ENCODE measurements at places on chromosomes 7 and 10.

GRCh38 chr7:51315393-51316261, 982 bp downstream of the COBL start:
- DNase-seq = no peak

- DNase-seq = no peak
Observed at GRCh38 chr10:113709221-113709838, 29.6 kb downstream of the CASP7 start.

DNA sequence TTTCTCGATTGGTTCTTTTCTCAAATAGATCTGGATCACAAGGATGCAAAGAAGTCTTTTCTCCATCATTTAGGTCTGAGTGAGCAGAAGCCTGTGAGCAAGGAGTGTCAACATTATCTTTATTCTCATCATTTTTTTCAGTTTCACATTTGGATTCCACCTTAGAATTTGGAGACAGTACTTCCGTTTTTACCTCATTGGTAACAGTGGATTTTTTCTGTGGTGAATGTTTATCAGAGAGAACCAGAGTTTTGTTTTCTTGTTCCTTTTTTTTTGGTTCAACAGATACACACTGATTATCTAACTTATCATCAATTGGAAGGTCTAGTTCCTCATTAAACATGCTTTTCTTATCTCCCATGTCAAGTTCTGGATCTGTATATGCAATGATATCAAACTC, 151.3 kb downstream of the GALNT11 start:
- DNase-seq = no peak

DNA sequence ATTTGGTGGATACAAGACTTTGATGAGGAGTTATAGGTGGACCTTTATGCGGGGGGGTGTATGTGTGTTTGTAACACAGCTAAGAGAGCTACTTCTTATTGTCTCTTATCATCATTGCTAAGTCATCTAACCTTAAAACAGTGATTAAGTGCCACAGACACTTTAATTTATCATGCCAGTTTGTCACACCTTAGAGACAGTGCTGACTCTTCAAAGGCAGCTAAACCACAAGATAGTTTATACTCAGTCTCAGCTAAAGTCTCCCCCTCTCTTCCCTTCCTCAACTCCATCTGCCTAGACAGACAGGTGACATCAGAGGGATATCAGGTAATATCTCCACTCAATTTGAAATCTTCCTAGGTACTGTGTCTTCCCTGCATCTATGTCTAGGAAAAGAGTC, 42.2 kb downstream of the MYPN start:
- DNase-seq = no peak

DNA sequence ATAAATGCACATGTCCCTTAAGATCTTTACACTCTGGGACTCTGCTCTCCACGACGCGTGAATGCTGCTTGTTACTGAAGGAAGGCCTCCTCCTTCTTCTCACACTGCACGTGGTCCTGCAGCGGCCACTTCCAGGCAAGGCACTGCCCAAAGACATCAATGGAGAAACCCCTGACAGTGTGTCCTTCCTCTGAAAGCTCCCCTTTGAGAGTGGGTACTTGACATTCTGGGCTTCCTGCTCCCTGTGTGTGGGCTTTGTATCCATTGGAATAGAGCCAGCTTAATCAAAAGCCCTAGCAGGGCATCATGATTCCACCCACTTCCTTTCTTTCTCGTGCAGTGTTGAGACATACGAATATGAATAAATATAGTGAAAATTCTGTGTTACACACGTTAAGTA, 69.7 kb upstream of the STK17A start:
- DNase-seq = no peak

- DNase-seq = no peak
Observed at GRCh38 chr7:137717045-137717444, 129.7 kb downstream of the DGKI start.

GRCh38 chr7:65239324-65239706, 134.3 kb upstream of the ZNF92 start:
- no peak for DNase-seq

- no peak for DNase-seq
Observed at GRCh38 chr10:11870461-11870780, 47.3 kb downstream of the PROSER2 start.

DNA sequence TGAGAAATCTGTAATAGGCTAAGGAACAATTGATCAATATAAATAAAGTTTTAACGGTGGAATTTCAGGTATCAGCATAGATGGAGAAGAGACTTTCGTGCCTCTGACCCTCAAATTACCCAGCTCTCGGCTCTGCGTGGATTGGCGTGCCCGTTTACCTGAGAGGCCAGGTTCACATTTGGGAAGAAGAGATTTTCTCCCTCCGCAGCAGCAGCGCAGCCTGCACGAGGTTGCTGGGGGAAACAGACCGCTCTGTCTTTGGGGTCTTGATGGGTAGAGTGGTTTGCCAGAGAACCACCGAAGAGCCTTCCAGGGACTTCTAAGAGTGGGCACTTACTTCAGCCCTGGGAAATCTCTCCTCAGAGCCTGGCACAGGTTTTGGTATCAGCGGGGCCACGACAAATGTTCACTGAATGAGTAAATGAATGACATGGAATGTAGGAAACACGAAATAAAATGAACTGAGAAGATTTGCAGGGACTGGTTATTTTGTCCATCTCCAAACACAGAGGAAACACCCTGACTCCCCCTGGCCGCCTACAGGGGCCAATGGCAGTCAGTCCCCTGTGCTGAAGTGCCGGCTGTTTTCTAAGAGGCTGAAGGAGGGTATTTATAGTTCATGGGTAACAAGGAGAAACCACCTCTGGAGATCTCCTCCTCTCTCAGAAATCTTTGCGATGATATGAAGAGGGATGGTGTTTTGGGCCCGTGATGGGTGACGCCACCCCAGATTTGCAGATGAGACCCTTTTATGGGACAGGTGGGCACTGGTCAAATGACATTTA, 338.5 kb downstream of the ADARB2 start:
- DNase-seq = no peak

- no peak for DNase-seq
Observed at GRCh38 chr7:103031781-103032180, 42.8 kb downstream of the FBXL13 start.

DNA sequence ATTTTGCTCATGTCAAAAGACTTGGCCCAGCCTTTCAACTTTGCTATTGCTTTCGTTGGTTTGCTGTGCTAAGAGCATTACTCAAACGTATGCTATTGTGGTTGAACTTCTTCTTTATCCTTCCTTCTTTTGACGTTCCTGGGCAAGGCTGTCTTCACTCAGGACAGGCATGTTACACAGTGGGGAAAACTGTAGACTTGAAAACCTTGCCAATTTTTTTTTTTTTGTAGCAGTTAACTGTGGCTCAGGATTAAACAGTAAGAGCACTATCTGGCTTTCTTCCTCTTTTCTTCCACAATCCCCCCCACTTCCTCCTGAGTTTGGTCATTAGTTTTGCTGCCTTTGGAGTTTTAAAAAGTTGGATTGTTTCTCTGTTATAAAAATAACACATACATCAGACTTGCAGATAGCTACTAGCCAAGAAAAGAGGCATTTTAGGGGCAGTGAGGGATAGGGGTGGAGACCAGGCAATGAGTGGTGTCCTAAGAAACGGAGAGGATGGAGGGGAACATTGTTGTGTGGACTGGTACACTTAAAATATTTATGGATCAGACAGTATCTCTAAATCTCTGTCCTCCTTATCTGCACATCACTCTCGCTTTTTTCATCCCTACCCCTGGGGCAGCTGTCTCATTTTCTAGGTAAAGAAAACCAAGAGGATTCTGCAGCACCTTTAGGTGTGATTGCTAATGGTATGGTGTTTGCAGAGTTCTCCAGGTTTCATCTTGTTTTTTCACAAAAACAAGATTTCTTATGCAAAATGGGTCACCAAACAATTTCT, 181.7 kb downstream of the LRMDA start:
- no peak for DNase-seq

DNA sequence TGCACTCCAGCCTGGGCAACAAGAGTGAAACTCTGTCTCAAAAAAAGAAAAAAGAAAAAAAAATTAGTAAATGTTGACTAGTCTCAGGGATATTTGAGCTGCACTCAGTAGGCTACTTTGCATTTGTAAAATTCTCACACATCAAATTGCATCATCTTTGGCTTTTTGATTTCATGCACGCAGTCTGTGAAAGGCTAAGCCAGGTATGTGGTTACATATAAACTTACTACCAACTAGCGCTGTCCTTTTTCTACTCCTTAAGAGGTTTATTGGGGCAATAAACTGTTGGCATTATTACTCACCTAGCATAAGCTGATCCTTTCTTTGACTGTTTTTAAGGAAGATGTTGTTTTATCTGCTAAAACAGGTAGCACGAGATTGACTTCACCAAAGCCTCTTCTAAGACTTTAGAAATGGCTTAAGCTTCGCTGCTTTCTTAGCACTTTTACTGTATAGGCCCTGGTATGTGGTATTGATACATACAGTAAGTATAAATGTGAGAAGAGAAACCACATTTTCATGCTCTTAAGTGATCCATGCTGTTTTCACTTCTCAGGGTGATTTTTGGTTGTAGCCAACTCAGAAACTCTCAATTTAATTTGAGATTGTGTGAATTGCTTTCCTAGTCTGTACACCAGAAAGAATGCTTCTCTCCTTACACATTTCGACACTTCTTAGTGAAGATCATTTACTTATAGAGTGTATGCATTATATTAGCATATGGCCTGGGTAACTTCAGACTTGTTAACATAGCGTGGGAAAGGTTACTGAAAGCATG, 323.9 kb downstream of the AUTS2 start:
- DNase-seq = no peak

- no peak for DNase-seq
Observed at GRCh38 chr7:82317760-82318159, 125.8 kb downstream of the CACNA2D1 start.

DNA sequence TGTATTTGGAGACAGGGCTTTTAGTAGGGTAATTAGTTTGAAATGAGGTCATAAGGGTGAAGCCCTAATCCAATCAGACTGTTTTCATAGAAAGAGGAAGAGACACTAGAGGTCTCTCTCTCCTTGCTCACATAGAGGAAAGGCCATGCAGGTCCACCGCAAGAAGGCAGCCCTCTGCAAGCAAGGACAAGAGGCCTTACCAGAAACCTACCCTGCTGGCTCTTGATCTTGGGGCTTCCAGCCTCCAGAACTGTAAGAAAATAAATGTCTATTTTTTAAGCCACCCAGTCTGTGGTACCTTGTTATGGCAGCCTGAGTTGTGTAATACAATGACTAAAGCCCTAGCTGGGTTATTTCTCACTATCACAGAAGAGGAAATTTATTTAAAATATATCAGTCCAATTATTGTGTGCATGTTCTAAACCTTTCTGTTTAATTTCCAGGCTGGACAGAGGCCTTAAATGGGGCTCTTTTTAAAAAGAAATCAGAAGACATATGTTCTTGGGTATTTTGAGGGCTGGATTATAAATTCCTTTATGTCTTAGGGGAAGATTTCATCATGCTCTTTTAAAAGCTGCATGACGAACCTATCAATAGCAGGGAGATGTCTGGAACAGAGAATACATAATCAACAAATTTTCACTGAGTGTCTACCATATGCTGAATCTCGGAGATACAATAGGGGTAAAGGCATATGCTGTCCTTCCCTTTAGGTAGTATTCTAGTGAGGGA, 12.9 kb upstream of the TMEM26 start:
- DNase-seq = no peak

DNA sequence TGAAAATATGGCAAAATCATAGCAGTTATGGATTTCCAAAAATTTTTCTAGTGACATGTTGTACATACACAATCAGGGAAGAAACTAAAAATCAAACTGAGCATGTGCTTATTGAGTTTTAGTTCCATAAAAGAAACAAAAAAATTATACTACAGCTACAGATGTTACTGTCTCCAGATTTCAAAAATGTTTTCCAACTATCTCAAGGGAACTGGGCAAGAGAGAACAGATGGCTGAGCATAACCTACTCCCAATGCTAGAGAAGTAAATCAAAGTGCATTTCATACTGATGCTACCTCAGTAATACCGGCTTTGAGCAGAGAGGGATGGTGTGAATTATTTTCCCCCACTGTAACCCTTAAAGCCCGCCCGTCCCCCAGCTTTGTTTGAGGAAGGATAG, 40.7 kb upstream of the KMT2C start:
- no peak for DNase-seq

DNA sequence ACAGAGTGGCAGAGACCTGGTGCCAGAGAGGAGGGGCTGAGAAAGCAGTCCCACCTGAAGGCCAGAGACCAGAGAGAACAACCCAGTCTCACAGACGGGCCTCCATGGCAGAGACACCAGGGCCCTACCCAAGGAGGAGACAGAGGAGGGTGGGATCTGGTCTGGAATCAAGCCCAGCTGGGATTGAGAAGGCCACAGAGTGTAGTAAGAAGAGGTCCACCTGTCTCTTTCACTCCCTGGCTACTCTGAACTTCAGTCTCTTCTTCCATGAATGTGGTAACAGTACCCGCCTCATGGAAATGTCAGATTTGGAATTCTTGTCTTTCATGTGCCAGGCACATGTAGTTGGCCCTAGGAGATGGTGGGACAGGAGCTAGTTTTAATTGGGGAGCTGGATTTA, 55.6 kb downstream of the CLIP2 start:
- DNase-seq = no peak

GRCh38 chr10:64071218-64071617, 550.0 kb downstream of the REEP3 start:
- DNase-seq = no peak

GRCh38 chr7:127884066-127884559, 147.1 kb downstream of the LRRC4 start:
- no peak for DNase-seq

- no peak for DNase-seq
Observed at GRCh38 chr10:12841826-12842225, 159.7 kb downstream of the CCDC3 start.

DNA sequence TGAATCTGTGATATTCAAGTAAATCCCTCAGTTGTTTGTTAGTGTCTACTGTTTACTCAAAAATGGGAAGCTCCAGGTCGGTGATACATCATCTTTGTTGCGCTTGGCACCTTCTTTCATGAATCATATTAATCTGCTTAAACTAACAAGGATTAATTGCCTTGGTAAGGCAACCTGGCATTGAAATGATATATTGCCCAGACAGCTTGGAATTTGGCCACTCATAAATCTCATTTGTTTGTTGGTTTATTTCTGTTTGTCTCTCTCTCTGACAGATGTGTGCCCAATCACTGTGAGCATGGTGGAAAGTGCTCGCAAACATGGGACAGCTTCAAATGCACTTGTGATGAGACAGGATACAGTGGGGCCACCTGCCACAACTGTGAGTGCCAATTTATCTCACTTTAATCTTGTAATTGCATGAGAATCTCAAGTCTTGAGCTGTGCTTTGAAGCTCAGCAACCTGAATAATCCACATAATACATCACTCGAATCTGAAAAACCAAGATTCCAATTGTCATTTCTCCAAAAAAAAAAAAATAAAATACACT, 1104.8 kb upstream of the C7orf33 start:
- DNase-seq = no peak

- no peak for DNase-seq
Observed at GRCh38 chr7:106110885-106111654, 1.0 kb downstream of the SYPL1 start.

DNA sequence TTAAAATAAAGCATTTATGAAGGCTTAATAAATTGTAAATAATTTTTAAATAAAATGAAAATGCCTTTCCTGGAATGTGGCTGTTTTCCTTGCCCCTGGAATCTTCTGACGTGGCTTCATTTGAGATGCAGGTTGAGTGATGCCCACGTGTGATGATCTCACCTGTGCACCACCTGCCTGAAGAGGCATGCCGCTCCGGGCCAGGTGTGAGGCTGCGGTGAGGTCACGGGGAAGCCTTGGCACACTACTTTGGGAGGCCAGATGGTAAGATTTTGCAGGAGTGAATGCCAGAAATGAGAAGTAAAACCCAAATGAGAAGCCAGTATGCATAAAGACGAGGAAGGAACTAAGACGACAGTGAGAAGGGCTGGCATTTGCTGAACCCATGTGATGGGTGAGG, 36.2 kb downstream of the GOT1 start:
- no peak for DNase-seq

- DNase-seq = no peak
Observed at GRCh38 chr7:24129597-24129996, 154.4 kb upstream of the NPY start.
